Omental fat pad (tissue), 4 donors: ENCODE measurements at places on chromosomes 12 and 14.

- DNase-seq: no peak
Observed at GRCh38 chr12:30701056-30701455, 5.4 kb upstream of the IPO8 start.

DNA sequence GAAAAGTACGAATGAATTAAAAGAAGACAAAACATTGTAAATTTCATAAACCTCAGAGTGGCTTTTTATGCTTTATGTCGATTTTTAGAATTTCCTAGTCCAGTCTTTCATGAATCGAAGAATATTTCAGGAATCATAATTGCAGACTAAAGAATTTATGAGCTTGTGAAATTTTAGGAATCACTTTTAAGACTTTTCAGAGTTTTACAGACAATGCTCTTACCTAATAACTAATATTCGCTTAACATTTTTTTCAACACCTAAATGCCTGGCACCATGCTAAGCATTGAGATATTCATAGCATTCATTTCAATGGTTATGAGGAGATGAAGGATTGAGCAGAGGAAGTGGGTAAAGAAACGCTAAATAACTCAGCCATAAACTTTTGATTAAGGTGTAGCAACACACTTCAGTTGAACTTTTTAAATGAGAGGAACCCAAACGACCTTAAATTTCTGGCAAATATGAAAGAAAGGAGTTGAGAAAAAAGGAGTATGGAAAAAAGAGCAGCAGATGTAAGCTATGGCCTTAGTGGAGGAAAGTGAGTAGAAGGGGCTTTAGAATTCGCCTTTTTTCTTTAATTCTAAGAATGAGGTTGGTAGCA, 739 bp upstream of the USP44 start:
- no peak for DNase-seq

GRCh38 chr14:95037273-95037672, 120.1 kb downstream of the DICER1 start:
- no peak for DNase-seq

DNA sequence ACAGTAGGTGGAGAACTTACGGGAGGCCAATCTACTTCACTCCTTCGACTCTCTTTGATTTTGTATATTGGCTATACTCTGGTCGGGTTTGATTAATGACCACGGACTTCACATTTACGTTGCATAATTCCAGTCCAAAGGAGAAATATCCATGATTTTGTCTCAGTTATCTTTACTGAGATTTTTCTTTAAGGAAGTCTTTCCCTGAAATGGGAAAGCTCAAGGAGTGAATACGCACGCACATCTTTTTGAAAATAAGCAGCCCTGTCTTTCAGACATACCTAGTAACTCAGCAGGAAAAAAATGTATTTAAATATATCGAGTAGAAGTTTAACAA, 5.7 kb upstream of the ALX1 start:
- DNase-seq: no peak

DNA sequence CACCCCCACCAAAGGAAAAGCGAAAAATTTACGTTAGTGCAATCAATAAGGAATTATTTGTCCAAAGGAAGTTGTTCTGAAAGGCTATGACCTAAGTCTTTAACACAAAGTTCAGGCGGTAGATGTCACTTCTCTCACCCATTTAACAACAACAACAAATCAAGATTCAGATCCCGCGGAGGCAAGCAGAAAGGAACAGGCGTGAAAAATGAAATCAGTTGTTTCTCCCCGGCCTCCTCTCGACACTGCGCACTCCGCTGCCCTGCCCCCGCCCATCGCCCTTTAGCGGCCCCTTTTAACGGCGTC, 1.4 kb downstream of the DENND5B start:
- DNase-seq: no peak

DNA sequence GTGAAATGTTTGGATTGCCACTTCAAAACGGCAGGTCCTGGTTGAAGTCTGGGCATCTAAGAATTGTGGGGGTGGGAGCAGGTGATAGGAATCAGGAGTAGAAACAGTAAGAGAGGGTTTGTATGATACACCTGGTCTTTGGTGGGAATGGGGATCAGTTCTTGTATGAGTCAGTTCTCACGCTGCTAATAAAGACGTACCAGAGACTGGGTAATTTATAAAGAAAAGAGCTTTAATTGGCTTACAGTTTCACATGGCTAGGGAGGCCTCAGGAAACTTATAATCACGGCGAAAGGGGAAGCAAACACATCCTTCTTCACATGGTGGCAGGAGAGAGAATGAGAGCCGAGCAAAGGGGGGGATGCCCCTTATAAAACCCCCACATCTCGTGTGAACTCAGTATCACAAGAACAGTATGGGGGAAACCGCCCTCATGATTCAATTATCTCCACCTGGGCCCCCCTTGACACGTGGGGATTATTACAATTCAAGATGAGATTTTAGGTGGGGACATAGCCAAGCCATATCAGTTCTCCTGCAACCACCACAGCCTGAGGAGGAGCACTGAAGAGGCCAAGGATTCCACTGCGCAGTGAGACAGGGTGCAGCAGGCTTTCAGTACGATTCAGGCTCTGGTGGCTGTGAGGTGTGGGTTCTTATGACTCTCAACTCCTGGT, 52.1 kb downstream of the DRAM1 start:
- DNase-seq: no peak

- DNase-seq: no peak
Observed at GRCh38 chr14:93051600-93052546, 63.9 kb downstream of the ITPK1 start.

DNA sequence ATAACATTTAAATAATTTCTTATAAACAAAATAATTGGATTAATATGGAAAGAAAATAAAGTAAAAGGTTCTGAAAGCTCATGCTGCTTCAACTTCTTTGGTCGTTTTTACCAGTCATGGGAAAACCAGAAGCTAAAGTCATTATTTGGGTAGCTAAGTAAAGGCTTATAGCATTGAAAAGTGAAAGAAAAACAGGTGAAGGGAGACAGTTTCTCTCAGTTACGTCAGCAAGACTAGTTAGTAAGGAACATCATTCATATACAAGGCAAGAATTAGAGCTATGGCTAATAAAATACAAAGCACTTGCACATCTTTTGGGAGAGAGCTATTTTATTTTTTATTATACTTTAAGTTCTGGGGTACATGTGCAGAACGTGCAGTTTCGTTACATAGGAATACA, 170.3 kb upstream of the SYT10 start:
- DNase-seq: no peak

DNA sequence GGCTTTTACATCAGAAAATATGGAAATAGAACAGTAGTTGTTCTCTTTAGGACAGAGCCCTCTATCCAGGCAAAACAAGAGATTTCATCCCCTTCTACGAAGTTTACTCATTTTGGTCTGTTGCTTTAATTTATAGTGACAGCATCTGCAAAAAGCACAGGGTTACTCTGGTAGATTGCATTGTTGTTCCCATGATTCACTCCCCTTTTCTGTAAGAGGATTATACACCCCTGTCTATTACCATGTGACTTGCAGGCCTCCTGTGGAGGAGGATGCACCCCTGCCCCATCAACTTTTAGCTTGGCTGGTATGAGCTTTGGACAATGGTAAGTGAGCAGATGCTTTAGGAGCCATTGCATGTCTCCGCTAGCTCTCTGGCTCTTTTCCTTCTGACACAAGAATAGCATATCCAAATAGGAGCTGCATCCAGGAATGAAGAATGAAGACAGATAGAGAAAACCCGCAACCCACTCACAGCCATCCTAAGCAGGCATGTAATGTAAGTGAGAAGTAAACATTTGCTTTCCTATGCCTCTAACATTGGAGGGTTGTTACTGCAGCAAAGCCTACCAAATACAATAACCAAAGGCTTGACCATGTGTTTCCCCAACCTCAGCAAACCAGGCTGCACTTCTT, 304.2 kb downstream of the AKAP6 start:
- no peak for DNase-seq

- no peak for DNase-seq
Observed at GRCh38 chr14:72830786-72831594, 62.9 kb downstream of the DPF3 start.

GRCh38 chr12:123050331-123050831, 69.9 kb downstream of the ARL6IP4 start:
- no peak for DNase-seq

DNA sequence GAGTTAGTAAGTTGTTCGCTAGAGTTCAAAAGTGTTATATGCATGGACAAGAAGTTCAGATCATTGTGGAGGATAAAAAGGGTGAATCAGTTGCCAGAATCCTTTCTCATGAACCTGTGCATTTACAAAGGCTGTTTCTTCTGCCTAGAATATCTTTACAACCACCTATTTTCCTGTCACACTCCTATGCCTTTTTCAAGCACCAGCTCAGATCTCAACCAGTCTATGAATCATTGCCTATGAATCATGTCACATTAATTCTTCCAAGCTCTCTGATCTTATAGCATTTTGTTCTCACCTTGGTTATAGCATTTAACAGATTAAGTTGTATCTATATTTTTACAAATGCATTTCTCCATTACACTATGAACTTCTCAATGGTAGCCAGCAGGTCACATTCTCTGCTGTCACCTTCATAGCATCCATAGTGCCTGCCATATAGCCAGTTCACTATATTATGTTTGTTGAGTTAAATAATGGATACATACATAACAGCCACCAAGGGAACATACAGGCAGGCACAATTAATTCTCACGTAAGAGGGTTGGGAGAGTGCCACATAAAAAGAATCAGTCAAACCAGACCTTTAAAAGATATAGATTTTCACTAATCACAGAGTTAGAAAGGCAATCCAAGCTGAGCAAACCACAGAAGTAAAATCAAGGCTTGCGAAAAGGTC, 573.0 kb downstream of the FOXG1 start:
- DNase-seq: no peak

GRCh38 chr14:24974591-24975374, 75.2 kb downstream of the STXBP6 start:
- DNase-seq: no peak

DNA sequence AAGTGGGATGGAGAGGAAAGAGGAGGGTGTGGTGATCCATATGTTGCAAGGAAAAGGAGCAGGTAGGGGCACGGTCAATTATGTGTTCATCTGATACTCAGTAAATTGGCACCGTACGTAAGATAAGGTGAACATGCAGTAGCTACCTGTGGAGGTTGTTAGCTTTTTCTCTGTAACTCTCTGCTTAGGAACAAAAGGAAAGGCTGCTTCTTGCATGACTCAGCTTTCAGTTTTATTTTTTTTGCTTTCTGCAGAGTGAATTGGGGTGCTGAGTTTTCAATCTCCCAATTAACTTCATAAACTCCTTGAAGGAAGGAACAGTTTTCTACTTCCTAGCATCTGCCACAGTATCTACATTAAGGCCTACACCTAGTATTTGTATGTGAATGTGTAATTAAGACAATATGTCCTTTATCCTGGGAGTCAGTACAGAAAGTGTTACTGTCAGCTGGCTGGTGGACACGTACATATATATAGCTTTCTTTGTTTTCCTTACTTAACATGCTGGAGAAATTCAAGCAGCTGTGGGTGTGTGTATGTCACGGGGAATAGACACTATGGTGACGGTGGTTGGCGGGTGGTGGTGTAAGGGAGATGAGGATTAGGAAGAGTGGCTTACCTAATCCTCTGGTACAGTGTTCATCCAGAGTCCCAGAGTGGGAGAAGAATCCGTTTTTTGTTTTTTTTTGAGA, 40.1 kb upstream of the WNK1 start:
- DNase-seq: no peak

DNA sequence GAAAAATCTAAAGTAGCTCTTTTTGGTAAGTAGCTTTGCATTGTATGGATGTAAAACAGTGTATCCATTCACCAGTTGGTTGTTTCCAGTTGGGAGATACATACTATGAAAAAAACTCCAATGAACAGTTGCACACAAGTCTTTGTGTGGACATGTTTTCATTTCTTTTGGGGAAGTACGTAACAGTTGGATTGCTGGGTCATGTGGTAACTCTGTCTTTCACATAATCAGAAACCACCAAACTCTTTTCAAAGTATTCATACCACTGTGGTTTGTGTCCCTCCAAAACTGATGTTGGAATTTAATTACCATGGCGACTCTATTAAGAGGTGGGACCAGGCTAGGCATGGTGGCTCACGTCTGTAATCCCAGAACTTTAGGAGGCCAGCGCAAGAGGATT, 58.9 kb upstream of the RESF1 start:
- no peak for DNase-seq

- DNase-seq: no peak
Observed at GRCh38 chr14:90398841-90399540, 2.2 kb downstream of the CALM1 start.

- no peak for DNase-seq
Observed at GRCh38 chr14:75562089-75562488, 16.3 kb upstream of the FLVCR2 start.

- no peak for DNase-seq
Observed at GRCh38 chr12:1639538-1639937, 10.5 kb downstream of the WNT5B start.

GRCh38 chr12:104730763-104731162, 227.3 kb downstream of the SLC41A2 start:
- DNase-seq: no peak

DNA sequence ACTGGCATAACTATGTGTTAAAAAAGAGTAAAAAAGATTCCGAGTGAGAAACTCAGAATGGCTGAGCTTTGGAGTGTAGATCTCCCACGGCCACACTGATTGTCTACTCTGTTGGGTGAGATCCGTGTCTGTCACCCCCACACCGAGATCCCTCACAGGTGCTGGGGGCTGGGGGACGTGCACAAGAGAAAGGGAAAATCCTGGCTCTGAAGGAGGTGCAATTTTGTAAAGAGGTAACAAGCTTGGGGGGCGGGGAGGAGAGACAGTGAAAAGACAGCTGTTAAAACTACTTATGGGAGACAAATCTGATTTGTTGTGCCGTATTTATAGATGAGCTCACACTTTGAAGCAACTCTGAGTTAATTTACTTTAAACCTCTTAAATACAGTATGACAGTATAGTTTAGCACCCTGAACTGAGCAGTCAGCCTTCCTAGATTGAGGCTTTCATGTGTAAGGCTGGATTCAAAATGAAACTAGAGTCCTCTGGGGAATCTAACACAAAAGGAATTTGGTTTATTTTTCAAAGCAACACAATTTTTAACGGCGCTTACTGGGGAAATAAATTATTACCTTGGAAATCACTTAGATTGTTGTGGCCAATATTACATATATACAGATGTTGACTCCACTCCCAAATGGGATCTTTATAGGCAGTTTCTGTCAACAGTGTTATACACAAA, 167.4 kb upstream of the RGS6 start:
- DNase-seq: no peak

- no peak for DNase-seq
Observed at GRCh38 chr14:24674204-24674970, 40.4 kb upstream of the GZMB start.

GRCh38 chr12:38141239-38141638, 175.3 kb upstream of the ALG10B start:
- no peak for DNase-seq

GRCh38 chr12:1790444-1790843, 29.9 kb upstream of the LRTM2 start:
- no peak for DNase-seq

DNA sequence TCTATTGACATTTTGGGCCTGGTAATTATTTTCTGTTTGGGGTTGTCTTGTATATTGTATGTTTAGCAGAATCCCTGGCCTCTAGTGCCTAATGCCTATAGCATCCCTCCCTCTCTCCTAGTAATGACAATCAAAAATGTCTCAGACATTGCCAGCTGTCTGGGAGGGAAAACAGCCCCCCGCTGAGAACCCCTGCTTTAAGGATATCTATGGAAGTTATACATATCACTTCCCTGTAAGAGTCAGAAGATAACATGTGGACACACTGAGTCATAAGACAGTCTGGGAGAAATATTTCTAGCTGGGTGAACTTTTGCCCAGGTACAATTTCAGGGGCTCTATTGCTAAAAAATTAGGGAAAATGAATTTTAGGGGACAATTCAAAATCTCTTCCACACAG, 255.0 kb downstream of the PAWR start:
- DNase-seq: no peak
